Stimulated activated CD8-positive, alpha-beta memory T cell treated with anti-CD3 and anti-CD28 coated beads, Interleukin-7, amount 100 ng/mL, for 1 hour (primary cell): ENCODE measurements at places on chromosomes 11 and 22.

DNA sequence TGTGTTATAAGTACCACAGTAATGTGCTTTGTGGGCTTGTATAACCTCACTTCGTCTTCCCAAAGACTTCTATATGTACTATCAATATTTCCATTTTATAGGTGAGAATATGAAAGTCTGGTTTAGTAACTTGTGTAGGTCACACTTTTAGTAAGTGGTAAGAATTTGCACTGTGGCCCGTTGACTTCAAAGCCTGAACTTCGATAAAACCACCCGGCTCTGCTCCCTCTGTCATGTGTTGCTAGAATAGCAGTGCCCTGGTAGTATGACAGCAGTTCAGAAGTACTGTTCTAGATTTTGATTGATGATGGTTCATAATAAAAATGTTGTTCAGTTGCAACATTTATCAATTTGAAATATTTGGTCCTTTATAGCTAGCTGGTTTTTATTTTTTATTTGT, 110.2 kb upstream of the SORL1-AS1 start:
- DNase-seq = no peak

DNA sequence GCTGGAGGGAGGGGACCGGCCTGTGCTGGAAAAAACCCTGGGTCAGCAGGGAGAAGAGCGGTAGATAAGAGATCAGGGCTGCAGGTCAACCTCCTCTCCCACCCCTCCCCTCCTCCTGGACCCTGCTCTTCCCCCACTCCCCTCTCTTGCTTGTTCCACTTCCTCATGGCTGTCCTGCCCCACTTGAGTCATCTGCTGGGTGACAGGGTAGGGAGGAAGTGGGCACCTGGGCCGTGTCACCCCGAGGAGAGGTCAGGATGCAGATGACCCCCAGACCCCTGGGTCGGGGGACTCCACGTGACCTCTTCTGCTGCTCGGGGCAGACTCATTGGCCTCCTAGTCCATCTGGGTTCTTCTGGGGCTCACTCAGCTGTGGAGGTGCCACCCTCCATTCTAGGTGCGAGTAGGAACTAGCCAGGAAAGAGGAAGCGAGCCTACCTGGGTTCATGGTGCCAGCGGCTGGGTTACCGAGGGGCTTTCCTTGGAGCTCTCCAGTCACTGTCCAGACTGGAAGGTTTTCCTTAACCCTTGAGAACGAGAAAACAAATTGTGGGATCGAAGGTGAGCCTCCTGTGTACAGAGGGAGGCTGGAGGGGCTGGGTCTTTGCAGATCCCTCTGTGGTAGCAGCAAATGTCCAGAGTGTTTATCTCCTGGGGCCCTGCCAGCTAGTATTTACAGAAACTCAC, 6.5 kb downstream of the APOL2 start:
- DNase-seq = no peak

DNA sequence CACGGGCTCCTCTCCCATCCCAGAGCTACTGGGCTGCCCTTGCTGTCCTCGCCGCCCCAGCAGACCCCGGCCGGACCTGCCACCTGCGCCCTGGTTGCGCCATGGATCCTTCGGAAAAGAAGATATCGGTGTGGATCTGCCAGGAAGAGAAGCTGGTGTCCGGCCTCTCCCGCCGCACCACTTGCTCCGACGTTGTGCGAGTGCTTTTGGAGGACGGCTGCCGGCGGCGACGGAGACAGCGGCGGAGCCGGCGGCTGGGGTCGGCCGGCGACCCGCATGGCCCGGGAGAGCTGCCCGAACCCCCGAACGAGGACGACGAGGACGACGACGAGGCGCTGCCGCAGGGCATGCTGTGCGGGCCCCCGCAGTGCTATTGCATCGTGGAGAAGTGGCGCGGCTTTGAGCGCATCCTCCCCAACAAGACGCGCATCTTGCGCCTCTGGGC, 382 bp downstream of the RASSF10 start:
- DNase-seq = no peak

GRCh38 chr22:26443901-26444690, 15.0 kb downstream of the ASPHD2 start:
- DNase-seq = no peak

DNA sequence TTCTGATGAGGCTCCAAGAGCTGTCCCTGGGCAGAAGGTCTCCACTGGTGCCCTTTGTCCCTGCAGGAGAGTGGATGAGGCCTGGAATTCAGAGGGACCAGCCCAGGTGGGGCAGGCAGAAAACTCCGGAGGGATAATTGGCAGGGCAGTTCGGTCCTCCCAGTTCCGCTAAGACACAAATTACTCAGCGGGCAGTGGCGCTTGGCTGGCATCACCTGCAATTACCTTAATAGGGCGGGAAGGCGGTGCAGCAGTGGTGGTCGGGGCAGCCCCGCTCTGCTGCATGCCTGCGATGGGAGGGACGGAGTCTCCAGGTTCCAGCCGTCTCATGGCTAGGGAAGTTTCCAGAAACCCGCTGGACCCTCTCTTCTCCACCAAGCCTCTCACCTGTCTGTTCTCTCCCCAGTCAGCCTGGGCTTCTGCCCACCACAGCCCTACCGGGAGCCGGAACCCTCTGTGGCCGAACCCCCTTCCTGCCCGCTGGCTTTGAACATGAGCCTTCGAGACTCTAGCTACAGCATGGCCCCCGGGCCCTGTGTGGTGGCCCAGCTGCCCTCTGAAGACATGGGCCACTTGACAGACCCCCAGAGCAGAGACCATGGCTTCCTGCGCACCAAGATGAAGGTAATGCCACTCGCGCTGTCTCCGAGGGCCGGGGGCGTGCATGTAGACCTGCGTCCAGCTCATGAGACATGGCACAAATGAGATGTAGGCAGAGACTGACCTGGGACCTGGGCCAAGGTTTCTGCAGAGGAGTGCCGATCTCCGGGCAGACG, 7.0 kb downstream of the OVOL1 start:
- DNase-seq = no peak
